ENCODE measurements at places on chromosomes 7 and 10.

- peak; percentile 18 for DNase-seq
Observed at GRCh38 chr10:12981570-12981969, 19.9 kb downstream of the CCDC3 start.

DNA sequence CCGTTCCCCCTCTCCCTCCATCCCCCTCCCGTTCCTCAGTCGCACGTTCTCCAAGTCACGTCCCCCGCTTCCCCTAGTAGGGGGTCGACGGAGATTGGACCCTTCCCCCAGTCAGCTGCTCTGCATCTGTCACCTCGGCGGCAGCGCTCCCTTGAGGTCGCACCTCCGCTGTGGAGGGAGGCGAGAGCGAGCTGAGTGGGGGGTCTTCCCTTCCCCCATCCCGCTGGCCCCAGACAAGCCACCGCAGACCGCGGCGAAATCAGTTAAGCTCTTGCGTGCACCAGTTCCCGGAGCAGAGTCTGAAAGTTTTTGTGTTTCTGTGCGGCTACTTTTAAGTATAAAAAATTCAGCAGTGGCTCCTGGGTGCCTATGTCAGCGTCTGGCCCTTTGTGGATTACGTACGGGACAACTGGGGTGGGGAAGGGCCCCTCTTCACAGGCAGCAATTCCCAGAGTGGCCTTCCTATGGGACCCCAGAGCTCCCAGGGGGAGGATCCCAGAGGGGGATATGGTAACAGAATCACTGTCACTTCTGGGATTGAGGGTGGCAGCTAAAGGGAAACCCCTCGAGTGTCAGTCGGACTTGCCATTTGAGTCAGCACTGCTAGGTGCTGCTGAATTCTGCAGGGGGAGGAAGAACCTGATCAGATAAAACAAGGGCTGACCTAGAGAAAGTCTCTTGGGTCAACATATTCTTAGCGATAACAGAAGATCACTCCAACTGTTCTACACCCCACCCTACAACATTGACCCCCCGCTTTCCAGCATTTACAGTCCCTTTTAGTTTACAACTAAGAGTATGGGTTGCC is 12.5 kb upstream of the DDIT4 start:
- peak; percentile 29 for DNase-seq

DNA sequence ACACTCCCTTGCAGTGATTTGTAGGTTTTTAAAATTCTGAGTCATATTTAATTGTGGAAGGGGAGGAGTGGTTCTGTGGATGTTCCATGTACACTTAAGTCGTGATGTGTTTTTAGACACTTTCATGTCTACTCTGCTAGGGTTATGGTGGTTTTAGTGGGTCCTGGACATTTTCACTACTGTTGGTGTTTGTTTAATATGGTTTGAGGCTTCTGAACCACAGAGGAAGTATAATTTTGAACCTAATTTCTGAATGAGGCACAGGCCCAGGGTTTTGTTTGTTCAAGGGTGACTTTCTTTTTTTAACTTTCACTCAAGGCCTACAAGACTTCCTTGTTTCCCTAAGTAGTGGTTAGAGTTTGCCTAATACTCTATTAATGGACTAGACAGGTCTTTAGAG is 13.3 kb downstream of the SLC26A5 start:
- DNase-seq, result no peak

DNA sequence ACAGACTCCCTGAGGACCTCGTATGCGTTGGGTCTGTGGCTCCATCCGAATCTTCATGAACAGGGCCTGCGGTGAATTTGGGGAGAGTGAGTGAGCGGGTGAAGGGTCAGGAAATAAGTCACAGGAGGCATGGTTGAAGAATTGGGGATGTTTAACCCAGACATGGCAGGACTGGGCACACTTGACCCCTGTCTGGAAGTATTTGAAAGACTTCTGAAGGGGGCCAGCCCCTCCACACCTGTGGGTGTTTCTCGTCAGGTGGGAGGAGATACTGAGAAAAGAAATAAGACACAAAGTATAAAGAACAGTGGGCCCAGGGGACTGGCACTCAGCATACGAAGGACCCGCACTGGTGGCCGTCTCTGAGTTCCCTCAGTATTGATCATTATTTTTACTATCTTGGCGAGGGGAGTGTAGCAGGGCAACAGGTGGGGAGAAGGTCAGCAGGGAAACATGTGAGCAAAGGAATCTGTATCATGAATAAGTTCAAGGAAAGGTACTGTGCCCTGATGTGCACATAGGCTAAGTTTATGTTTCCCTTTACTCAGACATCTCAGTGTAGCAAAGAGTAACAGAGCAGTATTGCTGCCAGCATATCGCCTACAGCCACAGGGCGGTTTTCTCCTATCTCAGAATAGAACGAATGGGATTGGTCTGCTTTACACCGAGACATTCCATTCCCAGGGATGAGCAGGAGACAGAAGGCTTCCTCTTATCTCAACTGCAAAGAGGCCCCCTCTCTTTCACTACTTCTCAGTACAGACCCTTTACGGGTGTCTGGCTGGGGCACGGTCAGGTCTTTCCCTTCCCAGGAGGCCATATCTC is 38.2 kb upstream of the PFKFB3 start:
- no peak for DNase-seq

DNA sequence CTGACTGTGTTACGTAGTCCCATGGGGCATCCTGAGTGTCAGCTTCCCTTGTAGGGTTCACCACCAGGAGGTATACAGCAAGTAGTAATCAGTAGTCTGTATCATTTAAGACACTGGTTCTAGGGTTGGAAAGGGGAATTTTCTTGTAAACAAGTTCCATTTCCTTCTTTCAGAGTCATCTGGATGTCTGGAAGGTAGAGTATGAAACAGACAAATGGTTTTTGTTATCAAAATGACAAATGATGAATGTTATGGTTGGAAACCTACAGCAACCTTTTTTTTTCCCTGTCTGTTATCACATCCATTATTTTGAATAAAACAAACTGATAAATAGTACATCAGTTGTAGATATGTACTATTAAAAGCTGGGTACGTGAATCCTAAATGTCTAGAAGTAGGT is 19.1 kb downstream of the SEMA3A start:
- no peak for DNase-seq

DNA sequence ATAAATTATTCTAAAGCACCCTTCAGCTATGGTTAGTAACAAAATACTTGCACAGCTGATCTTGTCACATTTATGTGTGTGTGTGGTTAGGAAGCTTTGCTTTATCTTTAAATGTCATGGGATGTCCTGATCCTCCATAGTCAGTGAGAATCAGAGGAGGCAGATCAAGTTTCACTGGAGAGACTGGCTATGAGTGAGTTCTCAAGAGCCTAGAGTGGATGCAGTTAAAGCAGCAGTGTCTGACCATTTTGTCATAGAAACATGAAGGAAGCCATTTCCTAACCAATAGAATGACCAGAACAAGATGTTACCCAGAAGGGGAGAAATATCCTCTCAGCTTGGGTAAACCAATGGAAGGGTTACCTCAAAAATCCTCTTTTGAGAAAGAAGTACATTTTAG is 207.2 kb upstream of the DKK1 start:
- DNase-seq, result no peak

DNA sequence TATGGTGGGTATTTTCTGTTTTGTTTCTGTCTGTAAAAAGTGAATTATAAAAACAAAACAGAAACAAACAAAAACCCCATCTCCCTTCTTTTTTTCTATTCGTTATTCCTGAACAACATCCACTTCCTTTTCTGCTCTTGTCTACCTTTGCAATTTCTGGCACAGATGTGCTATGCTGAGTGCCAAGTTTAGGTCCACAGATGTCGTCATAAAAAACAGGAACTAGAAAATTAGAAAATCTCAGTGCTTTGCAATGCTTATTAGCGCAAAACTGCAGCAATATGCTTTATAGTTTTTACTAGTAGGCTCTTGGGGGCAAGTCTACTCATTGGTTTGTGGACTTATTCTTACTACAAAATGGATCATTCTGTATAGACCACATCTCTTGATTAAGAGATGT is 94.2 kb upstream of the PRKCQ start:
- DNase-seq, result peak; percentile 66

- peak; percentile 16 for DNase-seq
Observed at GRCh38 chr10:103192089-103192450, 1.0 kb downstream of the NT5C2 start.

DNA sequence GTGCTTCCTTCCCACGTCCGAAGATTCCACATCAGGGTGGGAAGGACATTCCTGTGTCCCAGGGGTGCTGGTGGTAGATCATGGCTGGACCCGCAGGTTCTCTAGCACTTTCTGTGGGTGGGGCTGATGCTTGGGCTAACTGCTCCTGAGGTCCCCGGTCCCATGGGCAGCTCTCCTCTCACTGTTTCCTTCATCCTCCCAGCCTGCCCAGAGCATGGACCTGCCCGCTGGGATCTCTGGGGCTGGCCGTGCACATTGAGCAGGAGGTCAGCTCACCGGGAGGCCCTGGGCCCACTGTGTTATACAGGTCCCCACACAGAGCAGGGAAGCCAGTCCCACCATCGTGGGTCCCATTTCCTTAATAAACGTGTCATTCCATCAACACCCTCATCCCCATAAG is 502.3 kb downstream of the TCERG1L start:
- DNase-seq, result no peak

GRCh38 chr7:98514211-98515031 is 102.7 kb upstream of the NPTX2 start:
- no peak for DNase-seq

All from suppressor macrophage (primary cell).